Common myeloid progenitor, CD34-positive (primary cell): ENCODE measurements at places on chromosomes 3 and 15.

- no peak for DNase-seq
Observed at GRCh38 chr3:58392181-58392580, 41.5 kb downstream of the PDHB start.

- no peak for DNase-seq
Observed at GRCh38 chr3:112121577-112122547, 11.2 kb downstream of the GCSAM start.

DNA sequence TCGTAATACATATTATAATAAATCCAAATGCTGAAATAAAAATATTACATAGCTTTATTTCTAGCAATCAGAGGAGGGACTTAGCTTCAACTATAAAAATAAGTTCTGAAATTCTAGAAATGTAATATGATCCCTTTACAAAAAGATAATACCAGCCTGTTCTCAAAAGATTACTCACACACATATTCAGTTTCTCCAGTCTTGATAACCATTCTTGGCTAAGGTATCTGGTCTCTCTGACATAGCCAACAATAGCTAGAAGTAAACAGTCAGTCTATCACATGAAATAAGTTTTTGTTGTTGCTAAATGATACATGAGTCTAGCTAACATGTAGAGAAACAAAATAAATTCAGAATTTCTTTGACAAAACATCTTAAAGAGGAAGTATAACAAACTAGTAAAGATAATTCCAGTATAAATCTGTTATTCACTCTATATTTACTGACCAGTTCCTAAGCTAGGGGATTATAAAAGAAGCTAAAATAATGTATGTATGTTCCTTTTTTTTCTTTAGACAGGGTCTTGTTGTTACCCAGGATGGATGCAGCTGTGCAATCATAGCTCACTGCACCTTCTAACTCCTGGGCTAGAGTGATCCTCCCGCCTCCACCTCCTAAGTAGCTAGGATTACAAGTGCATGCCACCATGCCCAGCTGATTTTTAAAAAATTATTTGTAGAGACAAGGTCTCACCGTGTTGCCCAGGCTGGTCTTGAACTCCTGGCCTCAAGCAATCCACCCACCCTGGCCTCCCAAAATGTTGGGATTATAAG lies 170.6 kb downstream of the TBL1XR1 start:
- no peak for DNase-seq

DNA sequence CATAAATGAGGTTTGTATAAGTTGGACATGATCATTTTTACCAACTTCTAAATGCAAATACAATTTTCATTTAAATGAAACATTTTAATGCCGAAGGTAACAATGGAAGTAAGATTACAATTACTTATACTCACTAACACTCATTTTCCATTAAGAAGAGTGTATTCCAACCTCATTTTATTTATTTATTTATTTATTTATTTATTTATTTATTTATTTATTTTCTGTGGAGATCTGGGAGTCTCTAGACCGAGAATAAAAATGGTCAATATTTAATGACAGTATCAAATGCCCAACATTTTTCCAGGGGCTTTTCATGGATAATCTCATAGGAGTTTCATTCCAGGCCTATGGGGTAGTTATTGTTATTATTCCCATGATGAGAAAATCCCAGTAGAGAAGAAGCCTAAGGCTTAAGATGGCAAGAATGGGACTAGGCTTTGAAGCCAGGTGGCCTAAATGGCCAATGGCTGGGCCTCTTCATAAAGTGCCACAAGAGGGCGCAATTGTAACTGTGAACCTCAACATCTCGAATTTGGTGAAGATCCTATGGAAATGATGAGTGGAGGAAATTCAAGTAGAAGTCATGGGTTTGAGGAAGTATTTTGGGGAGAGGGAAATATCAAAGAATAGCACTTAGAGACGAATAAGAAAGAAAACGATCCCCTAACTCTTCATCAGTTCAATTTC lies 21.3 kb downstream of the VGLL3 start:
- DNase-seq: peak; percentile 50

GRCh38 chr3:122468896-122469533 lies 45.7 kb downstream of the KPNA1 start:
- DNase-seq: no peak

GRCh38 chr3:183497313-183497712 lies 58.2 kb downstream of the KLHL6 start:
- DNase-seq: no peak

DNA sequence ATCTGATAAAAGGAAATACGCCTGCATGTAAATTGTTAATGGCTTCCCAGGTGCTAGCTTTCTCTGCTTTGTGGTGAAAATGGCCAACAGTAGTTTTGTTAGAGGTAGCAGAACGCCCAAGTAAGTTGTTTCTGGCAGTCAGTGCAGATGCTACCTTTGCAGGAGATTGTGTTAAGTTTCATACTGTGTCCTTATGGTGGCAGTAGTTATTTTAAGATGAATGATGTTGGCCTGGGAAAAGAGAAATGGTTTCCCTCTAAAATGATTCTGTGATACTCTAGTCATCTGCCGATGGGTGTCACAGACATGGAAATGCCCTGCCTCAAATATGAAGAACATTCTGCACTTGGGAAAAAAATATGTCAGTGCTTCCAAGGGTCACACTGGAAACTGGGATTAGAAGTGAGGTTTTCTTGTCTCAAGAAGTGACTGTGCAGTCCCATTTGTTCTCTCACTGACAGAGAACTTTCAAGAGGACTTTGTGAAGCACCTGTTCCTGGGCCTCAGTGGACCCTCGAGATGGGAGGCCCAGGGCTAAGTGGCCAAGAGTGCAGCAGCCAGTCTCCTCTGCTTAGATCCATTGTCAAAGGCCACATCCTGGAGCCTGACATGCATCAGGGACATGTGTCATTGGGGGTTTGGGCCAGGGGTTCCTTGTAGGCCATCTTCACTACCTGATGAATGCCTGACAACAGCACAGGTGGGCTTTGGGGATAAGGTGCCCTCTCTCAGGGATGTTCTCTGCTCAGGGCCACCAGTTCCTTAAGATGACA lies 393.3 kb downstream of the CACNA2D3 start:
- DNase-seq: no peak

GRCh38 chr3:102354818-102355515 lies 79.8 kb upstream of the ZPLD1 start:
- no peak for DNase-seq

GRCh38 chr3:59436164-59436958 lies 386.5 kb upstream of the CFAP20DC start:
- no peak for DNase-seq

DNA sequence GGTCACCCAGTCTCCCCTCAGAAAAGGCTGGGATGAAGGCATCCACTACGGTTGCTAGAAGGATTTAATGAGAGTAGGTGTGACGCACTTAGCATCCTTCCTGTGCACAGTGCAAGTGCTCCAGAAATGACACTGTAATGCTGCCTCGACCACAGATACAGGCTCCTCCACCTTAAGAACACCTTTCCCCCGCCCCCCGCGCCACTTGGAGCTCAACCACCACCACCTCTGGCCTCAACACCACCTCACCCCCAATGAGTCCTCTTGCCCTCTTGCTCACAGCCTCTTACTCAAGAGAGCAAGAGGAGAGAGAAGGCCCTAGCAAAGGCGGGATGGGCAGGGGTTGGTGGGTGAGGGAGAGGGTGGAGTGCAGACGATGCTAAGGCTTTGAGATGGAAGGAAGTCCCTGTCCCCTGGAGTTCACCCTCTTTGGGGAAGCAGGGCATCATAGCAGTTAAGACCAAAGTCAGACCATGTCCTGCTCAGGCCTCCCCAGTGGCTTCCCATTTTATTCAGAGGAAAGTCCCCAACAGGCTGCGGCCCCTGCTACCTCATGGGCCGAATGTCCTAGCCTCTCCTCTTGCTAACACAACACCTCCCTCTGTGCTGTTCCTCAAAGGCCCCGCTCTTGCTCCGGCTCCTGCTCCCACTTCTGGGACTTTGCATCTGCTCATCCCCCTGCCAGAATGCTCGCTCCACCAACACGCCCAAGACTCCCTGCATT lies 8.3 kb downstream of the STARD5 start:
- no peak for DNase-seq

DNA sequence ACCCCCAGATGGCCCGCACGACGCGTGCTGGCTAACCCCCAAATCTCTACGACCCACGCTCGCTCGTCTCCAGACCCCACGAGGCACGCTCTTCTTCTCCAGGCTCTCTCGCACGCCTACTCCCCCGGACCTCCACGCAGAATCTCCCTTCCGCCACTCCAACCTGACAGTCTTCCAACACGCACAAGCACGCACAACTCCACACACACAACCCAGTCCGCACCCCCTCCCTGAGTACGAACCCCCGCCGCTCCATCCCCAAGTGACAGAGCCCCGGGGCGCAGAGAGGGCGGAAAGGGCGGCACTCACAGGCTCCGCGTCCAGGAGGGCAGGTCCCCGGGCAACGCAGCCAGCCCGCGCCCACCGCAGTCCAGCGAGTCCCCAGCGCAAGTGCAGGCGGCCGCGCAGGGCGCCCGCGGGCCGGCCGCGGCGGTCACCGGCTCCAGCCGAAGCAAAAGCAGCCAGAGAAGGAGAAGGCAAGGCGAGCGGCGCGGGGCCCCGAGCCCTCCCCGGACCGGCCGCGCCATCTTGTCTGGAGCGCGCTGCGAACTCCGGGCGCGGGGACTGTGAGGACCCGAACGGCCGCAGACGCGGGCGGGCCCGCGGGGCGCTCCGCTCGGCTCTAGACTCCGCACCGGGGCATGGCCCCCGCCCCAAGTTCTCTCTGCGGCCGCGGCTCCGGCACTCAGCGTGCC lies 794 bp downstream of the LRIG1 start:
- no peak for DNase-seq

GRCh38 chr15:75456710-75457109 lies 5.2 kb upstream of the SIN3A start:
- no peak for DNase-seq

DNA sequence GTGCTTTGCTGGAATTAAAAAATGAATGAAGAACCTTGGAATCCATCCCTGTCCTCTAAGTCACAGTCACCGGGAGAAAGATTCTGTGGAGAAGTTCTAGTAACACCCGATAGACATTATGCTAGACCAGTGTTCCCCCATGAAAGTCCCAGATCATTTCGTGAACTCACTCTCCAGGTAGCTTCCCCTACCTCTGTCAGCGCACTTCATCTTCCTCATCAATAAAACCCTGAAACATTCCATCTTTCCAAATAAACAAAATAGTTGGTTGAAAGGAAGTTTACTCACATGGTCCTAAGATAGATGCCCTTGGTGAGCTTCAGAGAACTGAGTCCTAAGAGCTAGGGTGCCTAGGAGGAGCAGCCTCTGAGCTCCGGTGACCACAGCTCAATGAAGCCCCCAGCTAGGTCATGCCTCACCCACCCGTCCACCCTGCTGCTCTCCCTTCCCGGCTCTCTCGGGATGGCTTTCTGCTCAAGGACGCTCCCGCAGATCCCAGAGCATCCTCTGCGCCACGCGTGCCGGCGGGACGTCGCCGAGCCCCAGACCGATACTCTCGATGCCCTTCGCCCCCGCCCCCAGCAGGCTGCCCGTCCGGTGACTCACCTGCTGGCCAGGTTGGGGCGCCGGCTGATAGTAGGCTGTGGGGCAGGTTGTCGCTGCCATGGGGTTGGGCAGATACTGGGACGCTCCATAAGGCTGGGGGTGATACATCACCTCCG lies 776 bp downstream of the VGLL3 start:
- DNase-seq: no peak

GRCh38 chr15:42724276-42724675 lies 12.7 kb downstream of the CDAN1 start:
- DNase-seq: no peak

DNA sequence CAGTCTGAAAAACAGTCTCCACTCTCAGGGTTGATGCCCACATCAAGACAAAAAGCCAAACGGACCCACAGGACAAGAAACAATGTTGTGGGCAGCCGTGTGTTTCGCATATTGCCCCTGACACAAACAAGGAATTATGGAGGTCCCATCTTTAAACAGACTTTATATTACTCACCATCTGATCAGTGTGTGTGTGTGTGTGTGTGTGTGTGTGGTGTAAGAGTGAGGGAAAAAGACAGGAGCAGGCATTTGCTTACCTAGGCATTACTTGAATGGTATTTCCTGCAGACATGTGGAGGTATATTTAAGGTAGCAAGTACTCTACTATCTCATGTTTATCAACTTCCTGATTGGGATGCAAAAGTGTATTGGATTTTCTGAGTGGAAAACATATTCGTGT lies 136.3 kb downstream of the TMCO5A start:
- no peak for DNase-seq

DNA sequence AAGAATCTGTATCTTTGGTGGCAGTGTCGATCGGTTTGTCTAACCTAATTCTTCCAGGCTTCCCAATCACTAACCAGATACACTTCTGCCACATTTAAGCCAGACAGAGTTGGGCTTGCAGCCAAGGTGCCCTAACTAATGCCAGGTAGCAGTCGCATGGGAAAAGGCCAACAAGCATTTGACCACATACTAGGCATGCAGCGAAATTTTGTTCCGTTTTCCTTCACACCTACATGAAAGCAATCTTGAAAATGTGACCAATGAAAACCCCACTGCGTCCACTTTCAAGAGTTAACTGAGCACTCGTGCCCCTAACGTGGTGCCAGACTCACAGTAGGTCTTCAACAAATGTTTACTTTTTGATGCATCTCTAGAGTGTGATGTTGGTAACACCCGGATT lies 192.2 kb upstream of the TPM1 start:
- DNase-seq: no peak

- no peak for DNase-seq
Observed at GRCh38 chr3:150275941-150276340, 132.2 kb upstream of the TSC22D2 start.
